ENCODE measurements at places on chromosomes 5 and 9.

GRCh38 chr5:124972703-124973102, 226.3 kb upstream of the ZNF608 start:
- no peak for DNase-seq

GRCh38 chr5:142128675-142129208, 20.2 kb downstream of the NDFIP1 start:
- no peak for DNase-seq

DNA sequence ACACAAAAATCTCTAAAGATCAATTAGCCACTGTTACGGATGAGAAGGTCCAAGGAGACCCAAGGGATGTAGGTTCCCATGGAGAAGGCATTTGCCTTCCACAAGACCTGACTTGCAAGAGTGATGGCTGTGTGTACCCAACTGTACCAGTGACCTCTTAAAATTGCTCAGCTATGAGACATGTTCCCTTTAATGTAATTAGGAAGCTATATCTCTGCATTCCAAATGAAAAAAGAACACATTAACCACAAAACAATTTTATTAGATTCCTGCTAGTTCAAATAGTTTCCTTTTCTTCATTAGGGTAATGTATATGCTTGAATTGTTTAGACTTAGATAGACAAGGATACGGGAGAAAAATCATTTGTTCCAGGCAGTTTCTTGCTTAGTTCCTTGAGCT, 3.3 kb downstream of the OR2Y1 start:
- no peak for DNase-seq

DNA sequence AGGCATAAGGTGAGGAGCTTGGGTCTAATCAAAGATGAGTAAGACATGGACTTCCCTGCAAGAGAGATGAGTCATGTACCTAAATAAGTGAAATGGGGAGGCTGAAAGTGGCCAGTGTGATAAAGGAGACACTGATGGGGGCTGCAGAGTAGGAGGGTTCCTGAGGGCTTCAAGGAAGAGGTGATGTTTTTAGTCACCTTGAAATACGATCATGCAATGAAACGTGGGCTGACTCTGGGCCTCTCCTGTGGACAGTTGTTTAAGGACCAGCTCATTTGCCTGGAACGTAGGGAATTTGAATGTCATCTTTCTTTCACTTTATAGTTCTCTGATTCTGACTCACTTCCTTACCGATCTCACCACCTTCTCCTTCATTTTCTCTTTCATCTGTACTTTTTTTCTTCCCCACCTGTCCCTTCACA, 49.6 kb upstream of the CPLX2 start:
- no peak for DNase-seq

DNA sequence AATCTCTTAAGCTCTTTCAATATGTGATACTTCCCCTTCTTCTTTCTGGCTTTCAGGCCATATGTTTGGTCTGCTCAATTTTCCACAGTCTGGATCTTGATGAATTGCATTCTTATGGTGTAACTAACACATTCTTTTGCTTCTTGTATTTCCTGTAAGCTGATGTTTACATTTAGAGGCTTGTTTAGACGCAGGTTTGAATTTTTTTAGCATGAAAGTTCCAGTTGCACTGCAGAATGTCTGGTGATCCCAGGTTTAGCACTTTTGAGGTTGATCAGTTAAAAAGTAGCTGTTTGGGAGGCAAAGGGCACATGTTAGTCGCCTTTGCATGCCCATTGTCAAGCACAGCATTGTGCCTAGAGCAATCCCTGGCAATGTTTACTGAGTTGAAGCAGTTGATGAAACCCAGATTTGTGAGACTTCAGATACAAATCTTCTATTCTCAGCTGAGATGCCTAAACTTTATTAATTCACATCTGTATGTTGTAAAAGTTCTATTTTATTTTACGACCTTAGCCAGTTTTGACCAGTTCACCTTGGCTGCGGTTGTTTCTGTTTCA, 59.6 kb upstream of the SPATA31C2 start:
- no peak for DNase-seq

- no peak for DNase-seq
Observed at GRCh38 chr5:55544341-55544740, 9.6 kb upstream of the PLPP1 start.

- DNase-seq, result no peak
Observed at GRCh38 chr5:111784491-111785181, 27.6 kb upstream of the NREP start.

GRCh38 chr9:128899566-128900322, 17.8 kb downstream of the LRRC8A start:
- DNase-seq, result no peak

GRCh38 chr9:81906671-81907070, 21.6 kb upstream of the SPATA31D4 start:
- no peak for DNase-seq

GRCh38 chr9:114856215-114856941, 50.5 kb upstream of the TNFSF15 start:
- DNase-seq, result no peak

DNA sequence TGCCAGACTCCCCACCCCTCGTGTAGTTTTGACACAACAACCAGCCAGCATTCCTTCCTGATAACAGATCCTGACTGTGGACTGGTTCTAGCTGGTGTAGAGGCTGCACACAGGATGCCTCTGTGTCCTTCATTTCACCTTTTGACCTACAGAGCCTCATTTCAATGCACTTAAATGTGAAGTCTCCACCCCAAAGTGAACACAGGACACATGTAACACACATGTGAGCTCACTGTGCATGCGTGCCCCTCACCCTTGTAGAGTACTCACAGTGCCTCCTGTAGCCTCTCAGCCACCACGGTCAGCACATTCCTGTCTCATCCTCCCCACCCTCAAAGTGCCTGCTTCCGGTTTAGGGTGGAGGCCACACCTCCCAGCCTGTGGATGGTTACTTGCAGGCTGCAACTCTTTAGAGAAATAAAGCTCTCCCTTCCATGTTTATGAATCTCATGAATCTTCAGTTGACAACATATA, 11.6 kb upstream of the NKD2 start:
- peak; percentile 17 for DNase-seq

DNA sequence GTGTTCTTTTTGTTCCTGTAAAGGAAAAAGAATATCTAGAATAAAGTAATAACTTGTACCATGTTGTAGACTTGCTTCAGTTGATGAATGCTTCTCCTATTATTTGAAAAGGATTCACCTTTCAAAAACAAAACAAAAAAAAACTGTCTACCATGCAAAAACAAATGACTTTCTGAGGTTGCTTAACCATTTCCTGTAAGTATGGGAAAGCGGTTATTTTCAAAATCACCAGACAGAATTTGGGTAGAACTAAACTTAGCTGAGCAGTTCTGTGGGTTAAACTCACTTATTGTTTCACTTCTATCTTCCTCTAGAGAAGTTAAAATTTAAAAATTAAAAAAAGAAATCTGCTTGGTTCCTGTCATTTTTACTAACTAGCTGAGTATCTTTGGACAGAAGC, 25.2 kb downstream of the LNPEP start:
- no peak for DNase-seq

DNA sequence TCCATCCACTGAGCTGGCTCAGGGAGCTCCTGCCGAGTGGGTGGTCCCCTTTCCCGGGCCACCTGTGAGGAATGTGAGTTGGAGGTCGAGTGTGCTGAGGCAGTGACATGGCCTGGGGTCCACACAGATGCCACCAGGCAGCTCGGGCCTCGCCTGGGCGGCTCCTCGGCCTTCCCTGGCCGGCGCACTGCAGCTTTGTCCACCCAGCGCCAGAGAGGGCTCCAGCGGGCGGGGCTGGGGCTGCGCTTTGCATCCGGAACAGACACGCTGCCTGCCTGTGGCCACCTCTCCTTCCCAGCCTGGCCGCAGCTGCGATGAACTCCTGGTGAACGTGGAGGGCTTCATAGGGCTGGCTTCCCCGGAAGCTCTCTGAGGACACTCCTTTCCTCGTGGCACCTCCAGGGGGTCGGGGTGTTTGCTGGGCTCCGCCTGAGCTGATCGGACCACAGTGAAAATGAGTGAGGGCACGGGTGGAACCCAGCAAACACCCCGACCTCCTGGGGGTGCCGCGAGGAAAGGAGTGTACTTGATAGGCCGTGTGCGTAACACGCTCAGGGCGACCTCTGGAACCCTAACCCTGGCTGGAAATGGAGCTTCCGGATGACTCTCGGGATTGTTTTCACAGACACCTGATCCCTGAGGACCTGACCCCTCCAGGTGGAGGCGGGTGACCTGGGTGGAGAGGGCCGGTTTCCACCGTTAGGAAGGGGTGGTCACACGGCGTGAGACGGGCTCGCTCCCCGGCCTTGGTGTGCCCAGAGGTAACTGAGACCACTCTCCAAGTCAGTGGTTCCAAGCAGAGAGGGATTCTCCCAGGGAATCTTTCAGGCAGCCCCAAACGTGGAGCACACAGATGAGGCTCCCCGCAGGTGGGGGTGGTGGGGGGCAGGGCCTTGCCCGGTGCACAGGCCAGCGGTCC, 31.8 kb upstream of the RXRA start:
- DNase-seq, result no peak

- DNase-seq, result no peak
Observed at GRCh38 chr5:73273379-73274050, 100.5 kb downstream of the TMEM174 start.

GRCh38 chr9:121972501-121972981, 120.6 kb downstream of the TTLL11 start:
- DNase-seq, result no peak

- no peak for DNase-seq
Observed at GRCh38 chr5:136729901-136730355, 364.6 kb upstream of the TRPC7 start.

- no peak for DNase-seq
Observed at GRCh38 chr5:50441493-50441955, 436 bp upstream of the EMB start.

DNA sequence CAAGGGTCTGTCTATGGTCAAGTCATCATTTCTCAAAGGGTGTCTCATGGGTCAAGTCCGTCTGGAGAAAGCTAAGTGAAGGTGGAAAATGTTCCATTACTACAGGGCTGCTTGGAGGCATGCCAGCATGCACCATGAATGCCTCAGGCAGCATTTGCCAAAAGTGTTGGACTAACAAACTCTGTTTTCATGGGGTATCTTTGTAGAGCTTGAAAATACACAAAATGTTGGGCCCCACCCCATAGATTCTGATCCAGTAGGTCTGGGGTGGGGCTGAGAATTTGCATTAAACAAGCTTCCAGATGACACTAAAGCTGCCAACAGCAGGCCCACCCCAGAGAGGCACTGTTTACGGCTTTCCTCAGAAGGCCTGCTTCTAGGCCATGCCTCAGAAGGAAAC, 75.0 kb upstream of the FRRS1L start:
- no peak for DNase-seq

GRCh38 chr9:34254966-34255825, 73.9 kb downstream of the KIF24 start:
- no peak for DNase-seq

DNA sequence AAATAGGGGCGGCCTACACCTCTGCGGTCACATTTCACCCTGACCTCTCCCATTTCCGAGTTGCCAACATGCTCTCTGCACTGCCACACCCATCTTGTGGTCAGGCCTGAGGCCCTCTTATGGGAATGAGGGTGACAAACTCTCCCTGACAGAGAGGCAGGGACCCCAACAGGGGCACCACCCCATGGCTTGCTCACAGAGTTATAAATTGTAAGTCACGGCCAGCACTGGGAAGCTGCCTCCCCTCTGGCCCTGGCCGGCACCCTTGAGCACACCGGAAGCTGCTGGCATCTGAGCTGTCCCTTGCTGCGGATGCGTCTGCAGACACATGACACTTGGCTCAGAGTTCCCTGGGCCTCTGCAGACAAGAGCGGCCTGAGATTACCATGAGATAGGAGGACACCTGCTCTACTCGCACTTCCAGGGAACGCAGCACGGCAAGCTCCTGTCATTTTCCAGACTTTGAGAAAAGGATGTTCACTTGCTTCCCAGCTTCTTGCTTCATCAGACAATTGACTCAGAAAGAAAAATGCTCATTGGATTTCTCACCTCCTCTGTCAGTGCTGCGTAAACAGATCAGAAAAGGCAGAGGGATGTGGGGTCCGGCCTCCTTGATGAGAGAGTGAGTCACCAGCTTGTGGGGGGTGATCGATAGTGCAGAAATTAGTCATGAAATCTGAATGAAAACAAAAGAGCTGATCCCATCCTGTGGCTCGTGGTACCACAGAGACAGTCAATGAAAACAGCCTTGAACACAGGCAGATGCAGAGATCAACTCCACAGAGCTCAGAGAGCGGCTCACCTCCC, 269.8 kb downstream of the SYK start:
- no peak for DNase-seq

GRCh38 chr9:127448112-127448805, 2.9 kb downstream of the RPL12 start:
- DNase-seq, result no peak

- no peak for DNase-seq
Observed at GRCh38 chr9:118222375-118222774, 518.2 kb downstream of the TLR4 start.

- DNase-seq, result no peak
Observed at GRCh38 chr5:130050585-130050984, 146.3 kb downstream of the CHSY3 start.

Measured in activated T-cell treated with anti-CD3 and anti-CD28 coated beads, Interleukin-2, amount 50 U/mL, for 1 hour (primary cell).